ENCODE measurements at places on chromosomes 5 and 9.

DNA sequence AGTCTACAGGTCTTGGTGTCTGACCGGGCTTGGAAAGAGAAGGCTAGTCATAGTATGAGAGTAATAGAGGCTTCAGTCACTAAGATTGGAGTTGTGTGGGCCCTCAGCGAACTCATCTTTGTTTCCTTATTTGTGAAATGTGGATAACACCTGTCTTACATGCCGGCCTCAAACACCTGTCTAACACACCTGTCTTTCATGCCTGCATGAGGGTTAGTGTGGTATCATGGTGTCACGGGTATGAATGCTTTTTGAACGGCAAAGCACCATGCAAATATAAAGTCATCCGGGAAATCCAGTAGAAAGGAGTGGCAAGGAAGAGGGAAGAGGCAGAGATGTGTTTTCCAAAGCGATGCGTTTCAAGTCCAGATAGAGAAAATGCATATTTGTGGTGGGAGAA is 25.5 kb downstream of the GRAMD2B start:
- no peak for DNase-seq

DNA sequence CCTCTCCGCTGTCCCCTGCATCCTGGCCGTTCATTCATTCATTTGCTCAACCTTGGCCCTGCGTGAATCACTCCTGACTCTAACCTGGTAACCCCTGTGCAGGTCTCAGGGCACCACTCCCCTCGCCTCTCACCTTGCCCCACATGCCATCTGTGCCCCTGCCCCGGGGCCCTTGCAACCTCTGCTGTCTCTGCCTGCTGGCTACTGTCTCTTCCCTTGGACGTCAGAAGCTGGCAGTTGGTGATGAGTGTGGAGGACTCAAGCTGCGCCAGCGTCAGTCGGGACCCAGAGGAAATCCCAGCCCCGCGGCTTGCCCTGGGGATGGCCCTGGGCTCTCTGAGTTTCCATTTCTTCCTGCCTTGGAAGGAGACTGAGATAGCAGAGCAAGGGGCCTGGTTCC is 154.9 kb downstream of the OLFM1 start:
- no peak for DNase-seq

GRCh38 chr5:159263569-159263905 is 447 bp downstream of the UBLCP1 start:
- no peak for DNase-seq

DNA sequence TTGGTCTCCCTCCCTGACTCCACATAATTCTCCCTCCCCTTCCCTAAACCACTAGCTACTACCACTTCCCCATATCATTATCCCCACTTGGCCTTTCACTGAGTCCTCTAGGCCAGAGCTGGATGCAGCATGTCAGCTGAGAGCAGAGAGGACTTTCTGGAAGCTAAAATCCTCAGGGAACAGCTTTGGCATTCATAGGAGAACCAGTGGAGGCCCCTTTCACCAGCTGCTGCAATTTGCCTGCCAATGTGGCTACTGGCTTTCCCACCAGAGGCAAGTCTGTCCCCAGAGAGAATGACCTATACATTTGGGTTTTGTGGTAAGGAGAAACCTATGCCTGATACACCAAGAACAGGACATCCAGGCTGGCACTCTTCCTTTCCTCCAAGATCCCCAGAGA is 14.4 kb downstream of the FAM219A start:
- no peak for DNase-seq

DNA sequence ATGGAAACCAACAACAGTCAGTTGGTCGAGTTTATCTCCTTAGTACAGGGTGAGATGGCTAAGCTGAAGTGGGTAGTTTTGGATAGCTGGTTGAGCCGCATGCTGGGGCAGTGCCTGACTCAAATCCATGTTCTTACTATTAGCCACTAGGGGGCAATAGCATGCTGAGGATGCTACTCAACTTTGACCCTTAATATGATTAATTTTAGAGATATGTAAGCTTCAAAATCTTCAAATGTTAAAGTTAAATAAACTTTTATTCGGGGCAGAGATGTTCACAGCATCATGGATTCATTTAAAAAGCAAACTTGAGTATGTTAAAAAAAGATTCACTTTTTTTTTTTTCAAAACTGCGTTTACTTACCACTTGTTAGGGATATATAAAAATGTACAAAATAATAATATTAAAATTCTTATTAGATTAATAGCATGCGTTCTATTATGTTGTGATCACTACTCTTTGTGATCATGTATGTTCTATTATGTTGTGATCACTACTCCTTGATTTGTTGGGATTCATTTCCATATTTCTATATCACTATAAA is 57.0 kb downstream of the C9orf153 start:
- no peak for DNase-seq

DNA sequence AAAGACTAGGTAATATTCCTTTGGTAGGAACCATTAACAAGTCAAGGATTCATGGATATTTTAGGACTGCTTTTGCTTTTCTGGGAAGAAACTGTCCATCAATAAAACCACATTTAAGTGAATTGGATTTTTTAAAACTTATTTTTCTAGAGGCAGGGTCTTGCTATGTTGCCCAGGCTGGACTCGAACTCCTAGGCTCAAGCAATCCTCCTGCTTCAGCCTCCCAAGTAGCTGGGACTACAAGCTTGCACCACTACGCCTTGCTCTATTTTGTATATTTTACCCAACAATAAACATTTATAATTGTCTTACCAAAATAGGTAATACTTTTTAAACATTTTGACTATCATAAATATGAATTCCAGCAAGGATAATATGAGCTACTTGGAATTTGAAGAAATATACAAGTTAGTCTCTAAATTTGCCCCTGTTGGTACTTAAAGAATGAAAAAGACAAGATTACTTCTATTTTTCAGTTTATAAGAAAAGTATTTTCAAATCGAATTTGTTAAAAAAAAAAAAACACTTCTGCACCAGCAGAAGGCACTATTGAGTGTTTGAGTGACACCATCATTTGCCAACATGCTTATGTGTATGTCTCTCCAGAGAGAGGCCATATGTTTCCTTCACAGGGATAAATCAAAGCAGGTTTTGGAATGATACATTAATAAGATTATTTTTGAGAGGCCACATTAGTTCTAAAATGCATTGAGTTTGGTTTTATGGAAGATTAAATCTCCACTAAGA is 60.0 kb upstream of the CARTPT start:
- DNase-seq: no peak
